ENCODE measurements at places on chromosomes 2 and 18. TPM values are rescaled to one million over a fixed set of nuclear protein-coding genes. Genes with fewer than 3 reads are reported as not detected.

FHL2 gene
- total RNA-seq, result 115 TPM

- H3K27me3 ChIP-seq, result no peaks in the 10 kb centered on the region
- H3K27ac ChIP-seq, result no peak overlapping the region
- H3K4me1 ChIP-seq, result peaks cover 7% of the 10 kb centered on the region
Observed at GRCh38 chr2:200471324-200471848, 38.5 kb downstream of the KCTD18 start.

GRCh38 chr2:17961789-17962188 lies 83.3 kb downstream of the KCNS3 start:
- no peak overlapping the region for H3K4me3 ChIP-seq
- H3K36me3 ChIP-seq, result no peaks in the 10 kb centered on the region
- no peak overlapping the region for H3K27ac ChIP-seq
- no peak for DNase-seq
- H3K4me1 ChIP-seq, result no peaks in the 10 kb centered on the region

DNA sequence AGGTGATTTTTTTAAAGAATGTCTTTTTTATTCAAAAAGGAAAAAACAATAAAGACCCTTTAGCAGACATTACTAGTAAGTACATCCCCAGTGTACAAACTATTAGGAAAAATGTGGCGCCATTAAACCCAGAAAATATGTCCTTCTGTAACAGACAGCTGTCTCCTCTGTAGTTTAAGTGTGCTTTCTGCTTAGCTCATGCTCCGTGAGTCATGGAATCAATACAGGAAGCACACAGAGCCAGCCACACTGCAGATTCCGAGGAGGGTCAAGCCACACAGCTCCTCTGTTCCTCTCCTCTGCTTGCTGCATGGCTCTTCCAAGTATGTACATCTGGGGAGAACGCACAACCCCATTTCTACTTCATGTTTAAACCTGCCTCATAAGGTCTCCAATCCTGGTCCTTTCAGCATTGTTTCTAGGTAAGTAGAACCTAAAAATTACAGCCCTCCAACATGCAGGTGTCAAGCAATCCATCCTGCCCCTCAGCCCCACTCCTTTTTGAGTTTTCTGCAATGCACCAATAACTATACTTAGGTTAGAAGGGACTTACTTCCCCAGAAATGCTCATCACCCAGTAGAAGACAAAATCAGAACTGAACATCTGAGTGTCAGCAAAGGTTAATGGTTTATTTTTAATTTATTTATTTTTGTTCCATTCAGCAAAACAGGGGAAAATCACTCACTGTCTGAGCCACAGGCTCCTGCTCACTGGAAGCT lies 37.5 kb downstream of the ACVR1 start:
- H3K27me3 ChIP-seq, result no peaks in the 10 kb centered on the region
- peak overlapping the region; percentile 40 for H3K4me3 ChIP-seq
- no peaks in the 10 kb centered on the region for H3K36me3 ChIP-seq
- H3K4me1 ChIP-seq, result peaks cover 52% of the 10 kb centered on the region
- peak; percentile 86 for DNase-seq

FHOD3 gene
- total RNA-seq, result 6.1 TPM

DNA sequence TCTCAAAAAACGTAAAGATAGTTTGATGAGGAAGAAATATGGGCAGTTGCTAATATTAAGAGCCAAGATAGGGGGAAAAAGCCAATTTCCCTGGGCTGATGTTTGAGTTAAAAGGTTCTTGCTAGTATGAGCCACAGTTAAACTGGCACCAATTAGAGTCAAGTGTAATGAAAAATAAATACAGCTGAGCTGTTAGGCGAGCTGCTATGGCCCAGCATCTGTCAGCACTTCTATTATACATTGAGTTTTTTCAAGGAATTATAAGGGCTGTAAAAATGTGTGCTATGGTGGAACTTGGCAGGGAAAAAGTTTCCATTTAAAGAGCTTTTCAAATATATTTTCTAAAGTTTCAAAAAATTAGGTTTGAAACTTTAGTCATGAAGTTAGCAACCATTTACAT lies 279.6 kb downstream of the CYRIA start:
- H3K4me3 ChIP-seq, result no peak overlapping the region
- H3K27me3 ChIP-seq, result no peaks in the 10 kb centered on the region
- H3K36me3 ChIP-seq, result no peaks in the 10 kb centered on the region
- H3K27ac ChIP-seq, result no peak overlapping the region

OSBPL6 gene
- 13.7 TPM for total RNA-seq

DNA sequence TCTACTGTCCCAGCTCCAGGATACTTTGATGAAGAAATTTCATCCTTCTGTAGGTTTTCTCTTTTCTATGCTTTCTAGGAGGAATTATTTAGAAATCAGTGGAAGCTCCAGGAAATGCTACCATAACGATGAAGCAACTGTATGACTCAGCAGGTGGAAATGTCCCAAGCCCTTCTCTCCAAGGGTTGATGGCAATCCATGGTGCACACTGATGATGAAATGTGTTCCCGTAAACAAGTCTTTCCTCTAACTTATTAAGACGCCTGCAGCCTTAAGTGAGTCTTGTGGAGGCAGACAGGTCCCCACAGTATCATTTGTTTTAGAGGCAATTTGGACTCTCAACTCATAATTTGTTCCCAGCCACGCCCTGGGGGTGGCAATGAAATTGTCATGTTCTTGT lies 777.6 kb upstream of the SOX11 start:
- no peaks in the 10 kb centered on the region for H3K4me1 ChIP-seq
- no peaks in the 10 kb centered on the region for H3K27me3 ChIP-seq
- no peak overlapping the region for H3K27ac ChIP-seq
- no peak overlapping the region for H3K4me3 ChIP-seq

DNA sequence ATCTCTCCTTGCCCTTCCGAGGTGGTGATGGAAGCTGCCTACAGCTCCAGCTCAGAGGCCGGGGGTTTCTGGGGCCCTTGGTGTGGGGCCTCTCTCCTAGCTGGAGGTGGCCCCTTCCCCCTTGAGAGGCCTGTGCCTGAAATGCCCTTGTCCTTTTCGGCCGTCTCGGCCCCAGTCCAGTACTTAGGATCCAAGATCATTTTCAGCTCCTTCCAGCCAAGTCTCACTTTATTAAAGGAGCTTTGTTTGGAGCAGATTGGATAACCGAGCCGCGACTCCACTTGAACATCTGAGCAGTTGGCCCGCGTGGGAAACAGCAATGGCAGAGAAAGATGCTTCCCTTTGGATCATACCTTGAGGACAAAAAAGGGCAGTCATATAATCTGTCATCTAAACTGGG lies 125.0 kb downstream of the NEDD4L start:
- no peaks in the 10 kb centered on the region for H3K4me1 ChIP-seq
- no peaks in the 10 kb centered on the region for H3K36me3 ChIP-seq

CNGA3 gene
- not detected for total RNA-seq

SERPINB2 gene
- 0.60 TPM for total RNA-seq

DNA sequence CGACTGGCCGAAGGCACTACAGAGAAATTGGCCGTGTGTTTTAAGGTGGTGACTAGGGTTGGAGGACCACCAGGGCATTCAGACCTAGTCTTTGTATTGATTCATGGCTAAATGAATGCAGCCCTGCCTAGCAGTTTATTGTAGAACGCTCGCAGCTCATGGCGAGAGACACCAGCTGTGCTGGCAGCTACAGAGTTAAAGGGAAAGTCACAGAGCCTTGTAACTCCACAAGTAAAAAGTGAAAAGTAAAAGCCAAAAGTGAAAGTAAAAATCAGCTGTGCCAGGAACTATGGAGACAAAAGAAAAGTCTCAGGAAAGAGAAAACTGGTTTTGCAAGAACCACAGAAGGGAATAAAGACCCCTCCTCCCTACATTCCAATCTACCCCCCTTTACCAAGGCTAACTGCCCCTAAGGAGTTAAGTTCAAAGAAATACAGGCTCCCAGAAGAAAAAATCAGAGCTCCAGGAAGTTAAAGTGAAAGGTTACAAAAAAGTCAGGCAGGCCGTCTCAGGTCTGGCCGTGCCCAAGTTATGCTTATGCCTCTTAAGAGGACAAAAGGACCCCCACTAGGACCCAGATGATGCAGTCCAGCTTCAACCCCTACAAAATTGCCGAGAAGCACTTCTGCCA lies 46.4 kb upstream of the SELENOI start:
- H3K36me3 ChIP-seq, result no peaks in the 10 kb centered on the region
- H3K27ac ChIP-seq, result peak overlapping the region; percentile 50
- no peaks in the 10 kb centered on the region for H3K27me3 ChIP-seq
- H3K4me1 ChIP-seq, result peaks cover 19% of the 10 kb centered on the region

DNA sequence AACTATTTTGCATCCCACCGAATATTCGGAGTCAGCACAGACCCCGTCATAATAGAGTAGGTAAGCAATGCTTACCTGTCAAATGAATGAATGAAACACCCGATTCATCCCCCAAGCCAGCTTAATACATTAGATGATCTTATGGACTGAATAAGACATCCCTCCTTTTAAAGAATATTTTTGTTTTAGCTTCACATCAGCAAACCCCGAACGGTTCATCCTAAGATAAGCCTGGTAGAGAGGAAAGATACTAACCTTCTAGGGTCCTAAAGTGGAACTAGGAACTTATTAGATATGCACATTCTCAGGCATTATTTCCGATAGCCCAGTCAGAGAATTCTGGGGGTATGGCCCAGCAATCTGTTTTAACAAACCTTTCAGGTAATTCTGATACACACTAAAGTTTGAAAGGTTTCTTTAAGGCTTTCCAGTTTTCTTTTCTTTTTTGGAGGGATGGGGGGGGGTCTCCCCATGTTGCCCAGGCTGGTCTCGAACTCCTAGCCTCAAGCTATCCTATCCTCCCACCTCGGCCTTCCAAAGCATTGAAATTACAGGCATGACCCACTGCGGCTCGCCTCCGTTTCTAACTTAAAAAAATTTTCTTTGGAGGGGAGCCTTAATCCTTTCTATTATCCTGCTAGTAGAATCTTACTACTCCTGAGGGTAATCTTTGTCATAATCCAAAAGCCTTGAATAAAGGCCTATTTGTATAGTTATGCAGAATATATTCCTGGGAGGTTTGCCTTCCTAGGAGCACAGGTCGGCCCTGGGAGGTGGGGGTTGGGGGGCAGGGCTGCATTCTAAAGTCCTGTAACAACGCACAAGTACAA lies 1.0 kb upstream of the ACTR3 start:
- H3K27ac ChIP-seq, result peak overlapping the region; percentile 81
- peaks cover 34% of the 10 kb centered on the region for H3K4me1 ChIP-seq
- peak overlapping the region; percentile 83 for H3K4me3 ChIP-seq
- H3K36me3 ChIP-seq, result no peaks in the 10 kb centered on the region
- DNase-seq, result no peak

DNA sequence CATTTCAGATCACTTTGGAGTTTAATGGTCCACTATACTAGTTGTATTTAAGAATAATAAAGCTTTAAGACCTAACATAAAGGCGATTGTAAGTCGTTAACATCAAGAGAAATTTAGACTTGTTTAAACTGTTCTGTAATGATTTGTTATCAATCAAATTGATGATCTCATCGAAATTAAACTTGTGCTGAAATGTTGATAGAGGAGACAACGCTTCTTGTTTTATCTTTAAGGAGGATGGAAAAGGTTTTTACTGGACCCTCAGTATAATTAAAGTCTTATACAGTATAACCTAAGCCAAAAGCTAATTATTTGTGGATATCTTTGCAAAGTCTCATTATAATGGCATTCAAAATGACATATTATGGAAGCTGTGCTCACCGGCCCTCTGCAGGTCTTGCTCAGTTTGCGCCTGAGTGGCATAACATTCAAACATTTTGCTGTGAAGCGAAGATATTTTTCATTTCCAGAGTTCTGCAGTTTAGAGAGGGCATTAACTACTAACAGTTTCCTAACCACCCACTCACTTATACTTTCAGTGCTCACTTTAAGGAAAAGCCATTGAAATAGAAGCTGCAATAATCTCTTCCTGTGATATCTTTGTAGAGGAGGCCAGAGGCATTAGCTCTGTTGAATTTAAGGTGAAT lies 1.4 kb upstream of the SERTAD2 start:
- DNase-seq, result no peak
- H3K4me1 ChIP-seq, result peaks cover 22% of the 10 kb centered on the region
- no peaks in the 10 kb centered on the region for H3K36me3 ChIP-seq
- peak overlapping the region; percentile 61 for H3K4me3 ChIP-seq
- no peaks in the 10 kb centered on the region for H3K27me3 ChIP-seq

DNA sequence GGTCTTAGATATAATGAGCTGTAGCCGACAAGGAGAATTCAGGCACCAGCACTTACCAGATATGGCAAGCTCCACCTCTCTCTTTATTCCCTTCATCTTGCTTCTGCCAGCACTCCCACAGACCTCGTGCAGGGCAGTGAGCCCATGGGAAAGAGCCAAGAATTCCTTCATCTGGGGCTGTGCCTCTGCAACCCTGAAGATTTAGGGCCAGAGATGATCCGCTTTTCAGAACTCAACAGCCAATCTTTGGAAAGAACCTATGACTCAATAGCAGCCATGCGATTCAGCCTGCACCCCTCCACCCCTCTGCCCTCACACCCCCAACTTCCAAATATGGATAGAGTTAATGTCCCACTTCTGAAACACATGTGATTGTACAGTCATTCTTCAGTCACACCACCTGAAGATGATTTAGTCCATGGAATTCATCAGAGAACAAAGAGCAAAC lies 533.7 kb upstream of the TNP1 start:
- H3K36me3 ChIP-seq, result no peaks in the 10 kb centered on the region
- H3K4me1 ChIP-seq, result peaks cover 23% of the 10 kb centered on the region
- peak overlapping the region; percentile 58 for H3K27ac ChIP-seq
- H3K27me3 ChIP-seq, result no peaks in the 10 kb centered on the region

SLC14A1 gene
- not detected for total RNA-seq

DNA sequence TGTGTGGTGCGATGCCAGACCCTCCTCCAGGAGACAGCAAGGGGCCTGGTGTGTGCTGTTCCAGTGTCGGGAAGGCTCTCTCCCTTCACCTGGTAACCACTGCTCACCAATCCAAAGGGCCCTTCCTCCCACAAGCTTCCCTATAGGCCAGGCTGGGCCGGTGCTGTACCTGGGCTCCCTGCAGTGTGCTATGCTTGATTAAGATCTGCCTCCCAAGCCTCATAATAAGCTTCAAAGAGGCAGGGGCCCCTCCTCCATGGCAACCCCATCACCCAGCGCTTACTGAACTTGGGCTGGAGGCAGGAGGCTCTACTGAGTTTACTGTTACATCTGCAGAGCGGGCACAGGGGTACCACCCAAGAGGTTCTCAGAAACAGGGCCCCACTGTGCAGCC lies 4.5 kb upstream of the MAL start:
- H3K27me3 ChIP-seq, result peaks cover 44% of the 10 kb centered on the region
- no peak overlapping the region for H3K27ac ChIP-seq
- H3K4me1 ChIP-seq, result no peaks in the 10 kb centered on the region
- H3K4me3 ChIP-seq, result no peak overlapping the region
- DNase-seq, result no peak

DNA sequence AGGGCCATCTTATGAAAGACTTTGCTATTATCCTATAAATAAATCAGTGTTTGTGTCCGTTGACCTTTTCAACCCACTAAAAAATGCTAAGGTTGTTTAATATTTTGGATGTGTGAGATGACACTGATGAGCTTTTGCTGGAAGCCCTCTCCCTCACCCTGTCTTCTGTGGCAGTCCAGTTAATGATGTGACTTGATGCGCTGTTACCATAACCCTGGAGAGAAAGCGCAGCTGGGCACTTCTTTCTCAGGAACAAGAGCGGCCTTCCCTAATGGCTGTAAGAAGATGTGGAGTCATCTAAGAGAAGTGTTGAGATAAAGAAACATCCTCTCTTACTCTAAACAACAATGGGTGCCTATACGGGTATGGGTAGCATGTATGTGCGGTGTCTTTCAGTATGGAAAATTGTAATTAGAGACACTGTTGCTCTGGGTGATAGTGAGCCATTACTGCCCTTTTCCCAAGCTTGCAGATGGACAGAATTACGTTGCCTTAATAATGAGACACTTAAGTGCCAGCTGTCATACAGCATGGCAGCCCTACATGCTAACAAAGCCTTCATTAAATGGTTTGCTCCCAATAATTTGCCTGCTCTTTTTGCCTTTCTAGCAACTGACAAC lies 165.6 kb upstream of the NABP1 start:
- no peak for DNase-seq
- H3K27me3 ChIP-seq, result no peaks in the 10 kb centered on the region
- H3K36me3 ChIP-seq, result no peaks in the 10 kb centered on the region
- no peaks in the 10 kb centered on the region for H3K4me1 ChIP-seq

ANKRD30B gene
- total RNA-seq, result not detected

SCN3A gene
- 1.4 TPM for total RNA-seq

MGAT4A gene
- 1.2 TPM for total RNA-seq

All from astrocyte (in vitro differentiated cells and primary cell).